HFF-Myc (cell line): ENCODE measurements at places on chromosomes 3 and 15.

GRCh38 chr15:81302701-81303109 is 21.2 kb downstream of the STARD5 start:
- no peak for DNase-seq

DNA sequence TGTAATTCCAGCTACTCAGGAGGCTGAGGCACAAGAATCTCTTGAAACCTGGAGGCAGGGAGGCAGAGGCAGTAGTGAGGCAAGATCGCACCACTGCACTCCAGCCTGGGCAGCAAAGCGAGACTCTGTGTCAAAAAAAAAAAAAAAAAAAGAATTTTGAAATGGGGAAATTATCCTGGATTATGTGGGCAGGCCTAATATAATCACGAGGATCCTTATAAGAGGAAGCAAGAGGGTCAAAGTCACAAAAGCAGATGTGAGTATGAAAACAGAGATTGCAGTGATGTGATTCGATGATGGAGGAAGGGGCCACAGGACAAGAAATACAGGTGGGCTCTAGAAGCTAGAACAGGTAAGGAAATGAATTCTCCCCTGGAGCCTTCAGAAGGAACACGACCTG is 159.6 kb downstream of the LEKR1 start:
- no peak for DNase-seq

DNA sequence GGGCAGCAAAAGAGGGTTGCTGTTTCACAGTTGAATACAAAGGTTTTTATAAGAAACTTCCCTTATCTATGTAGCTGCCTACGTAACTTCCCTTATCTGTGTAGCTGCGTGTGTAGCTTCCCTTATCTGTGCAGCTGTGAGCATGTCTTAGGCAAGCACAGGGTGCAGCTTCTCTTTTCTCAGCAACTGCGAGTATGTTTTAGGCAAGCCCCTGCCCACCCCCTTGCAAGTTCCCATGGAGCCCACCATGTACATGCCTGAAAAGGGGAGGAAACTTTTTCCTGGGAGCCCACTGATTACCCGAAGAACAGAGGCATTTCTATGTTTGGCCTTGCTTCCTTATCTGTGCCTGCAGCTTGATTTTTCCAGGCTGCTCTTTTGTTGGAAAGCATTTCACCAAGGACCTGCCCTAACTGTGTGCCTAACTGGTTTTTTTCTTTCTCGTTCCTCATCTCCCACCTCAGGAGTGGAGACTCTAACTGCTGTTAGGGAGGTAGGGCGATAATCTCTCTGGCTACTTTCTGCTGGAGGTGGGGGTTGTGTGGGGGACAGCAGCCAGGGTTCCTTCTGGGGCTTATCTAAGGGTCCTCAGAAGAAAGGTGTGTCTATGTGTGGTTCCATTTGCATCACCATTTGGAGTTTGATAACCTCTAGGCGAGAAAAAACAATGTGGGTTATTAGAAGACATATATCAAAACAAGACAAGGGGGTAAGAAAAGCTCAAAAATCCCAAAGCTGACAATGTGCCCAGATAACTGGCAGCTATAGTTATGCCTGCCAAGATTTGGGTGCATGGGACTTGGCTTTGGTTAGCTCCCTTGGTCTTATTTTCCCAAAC is 26.0 kb downstream of the SORD start:
- no peak for DNase-seq

- DNase-seq: no peak
These were observed 3.5 kb upstream of the CCDC9B start for GRCh38 chr15:40344217-40344616.

DNA sequence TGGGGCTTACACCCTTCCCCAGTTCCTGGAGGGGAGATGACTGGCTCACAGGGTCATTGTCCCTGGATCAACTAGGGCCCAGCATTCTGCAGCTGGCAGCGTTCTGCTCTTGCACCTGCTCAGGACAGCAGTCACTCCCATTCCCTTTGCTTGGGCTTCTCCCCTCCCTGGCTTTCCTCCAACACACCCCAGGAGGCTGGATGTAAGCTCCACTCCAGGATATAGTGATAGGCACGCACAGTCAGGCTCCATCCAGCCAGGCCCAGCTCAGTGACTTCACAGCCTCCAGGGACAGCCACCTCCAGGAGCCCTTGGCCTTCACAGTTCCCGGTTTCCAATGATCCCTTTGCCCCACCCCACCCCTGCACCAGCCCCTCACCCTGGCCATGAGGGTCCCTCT is 1.9 kb downstream of the SPTBN5 start:
- no peak for DNase-seq

DNA sequence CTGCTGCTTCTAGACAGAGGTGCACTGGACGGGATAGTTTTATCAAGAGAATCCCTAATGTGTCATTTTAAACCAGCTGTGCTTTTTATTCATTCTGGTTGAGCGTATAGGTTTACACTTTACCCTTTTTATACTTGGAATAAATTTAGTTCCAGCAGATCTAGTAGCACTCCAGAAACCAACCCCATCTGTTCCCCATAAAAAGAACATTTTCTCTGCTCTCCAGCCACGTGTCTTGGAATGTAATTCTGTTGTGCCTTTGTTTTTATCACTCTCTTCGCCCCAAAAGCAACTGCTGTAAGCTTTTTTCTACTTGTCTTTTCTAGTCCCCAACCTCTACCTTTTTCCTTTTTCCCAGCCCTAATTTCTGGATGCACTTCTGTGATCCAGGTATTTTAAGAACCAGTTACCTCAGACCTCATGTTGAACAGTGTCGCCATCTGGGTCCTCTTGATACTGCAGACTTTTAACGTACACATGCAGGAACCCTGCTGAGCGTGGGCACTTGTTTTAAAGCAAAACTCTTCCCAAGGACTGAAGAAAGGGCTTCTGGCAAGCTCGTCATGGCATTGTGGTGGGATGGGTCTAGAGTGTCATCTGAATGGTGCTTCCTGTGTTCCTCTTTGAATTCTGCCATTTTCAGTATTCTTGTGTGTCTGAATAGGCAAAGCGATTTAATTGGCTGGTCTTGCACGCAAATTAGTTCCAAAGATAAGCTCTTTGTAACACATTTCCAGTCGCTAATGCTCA is 5.7 kb upstream of the EXOG start:
- DNase-seq: peak; percentile 24
